Inflammatory macrophage treated with lipopolysaccharide for 4 hours (primary cell): ENCODE measurements at places on chromosomes 7 and 10.

DNA sequence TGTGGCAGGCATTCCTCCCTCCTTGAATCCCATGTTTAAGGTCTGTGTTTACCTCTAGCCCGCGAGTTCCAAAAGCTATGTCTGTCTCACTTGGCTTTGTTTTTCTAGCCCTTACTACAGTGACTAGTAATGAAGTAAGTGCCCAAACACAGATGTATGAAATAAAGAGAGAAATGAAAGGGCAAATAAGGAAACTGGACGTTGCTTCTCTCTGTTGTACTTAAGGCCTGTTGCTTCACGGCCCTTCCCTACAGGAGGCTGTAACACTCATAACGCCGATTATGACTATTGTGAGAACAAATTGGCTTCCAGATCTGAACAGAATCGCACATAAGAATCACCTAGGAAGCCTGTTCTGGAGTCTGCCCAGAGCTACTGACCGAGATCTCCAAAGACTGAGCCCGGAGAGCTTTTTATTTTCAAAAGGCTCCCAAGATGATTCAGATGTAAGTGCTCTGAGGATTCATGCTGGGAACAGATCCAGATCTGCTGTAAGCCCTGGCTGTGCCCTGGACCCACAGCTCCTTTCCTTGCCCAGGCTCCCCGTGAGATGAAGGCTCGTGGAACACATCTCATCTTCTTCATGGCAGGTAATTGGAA lies 432.6 kb downstream of the SDK1 start:
- DNase-seq, result no peak

DNA sequence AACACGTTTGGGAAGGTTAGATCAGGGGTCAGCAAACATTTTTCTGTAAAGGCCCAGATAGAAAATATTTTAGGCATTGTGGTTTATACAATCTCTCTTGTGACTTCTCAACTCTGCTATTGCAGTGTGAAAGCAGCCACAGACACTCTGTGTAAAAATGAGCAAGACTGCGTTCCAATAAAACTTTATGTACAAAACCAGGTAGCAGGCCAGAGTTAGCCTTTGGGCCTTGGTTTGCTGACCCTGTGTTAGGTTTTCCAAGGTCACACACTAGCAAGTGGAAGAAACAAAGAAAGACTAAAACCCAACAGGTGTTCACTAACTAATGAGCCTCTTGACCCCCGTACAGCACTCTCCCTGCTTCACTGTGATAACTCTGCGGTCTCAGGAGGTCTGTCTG lies 14.9 kb upstream of the PAXIP1 start:
- no peak for DNase-seq

- DNase-seq, result no peak
Observed at GRCh38 chr7:65809259-65809981, 63.5 kb upstream of the VKORC1L1 start.

DNA sequence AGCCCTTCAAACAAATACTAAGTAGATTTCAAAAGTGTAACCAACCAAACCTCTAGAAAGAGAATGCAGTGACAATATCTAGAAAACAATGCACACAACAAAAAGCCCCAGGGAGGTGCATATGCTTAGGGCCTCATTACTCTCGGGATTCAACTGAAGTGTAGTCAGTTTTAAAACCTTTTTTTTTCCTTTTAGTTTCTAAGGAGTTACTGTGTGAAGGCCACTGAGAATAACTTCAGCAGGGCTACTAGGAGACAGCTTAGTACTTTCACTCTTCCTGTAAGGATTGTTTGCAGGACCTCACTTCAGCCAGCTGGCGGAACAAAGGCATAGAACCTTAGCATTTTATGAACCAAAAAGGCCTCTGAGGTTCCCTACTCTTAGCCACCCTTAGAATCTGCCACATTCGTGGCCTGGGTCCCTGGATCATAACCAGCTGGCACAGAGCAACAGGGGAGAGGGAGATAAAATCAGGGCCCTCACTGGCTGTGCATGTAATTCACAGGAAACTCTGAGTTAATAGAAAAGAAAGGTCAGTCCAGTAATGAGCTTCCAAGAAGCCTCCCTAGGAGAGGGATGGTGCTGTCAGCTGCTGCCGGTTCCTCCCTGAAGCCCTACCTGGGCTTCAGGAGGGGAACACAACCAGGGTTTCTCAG lies 3.6 kb downstream of the VOPP1 start:
- DNase-seq, result no peak

GRCh38 chr7:16438988-16439387 lies 17.6 kb upstream of the CRPPA start:
- DNase-seq, result no peak

DNA sequence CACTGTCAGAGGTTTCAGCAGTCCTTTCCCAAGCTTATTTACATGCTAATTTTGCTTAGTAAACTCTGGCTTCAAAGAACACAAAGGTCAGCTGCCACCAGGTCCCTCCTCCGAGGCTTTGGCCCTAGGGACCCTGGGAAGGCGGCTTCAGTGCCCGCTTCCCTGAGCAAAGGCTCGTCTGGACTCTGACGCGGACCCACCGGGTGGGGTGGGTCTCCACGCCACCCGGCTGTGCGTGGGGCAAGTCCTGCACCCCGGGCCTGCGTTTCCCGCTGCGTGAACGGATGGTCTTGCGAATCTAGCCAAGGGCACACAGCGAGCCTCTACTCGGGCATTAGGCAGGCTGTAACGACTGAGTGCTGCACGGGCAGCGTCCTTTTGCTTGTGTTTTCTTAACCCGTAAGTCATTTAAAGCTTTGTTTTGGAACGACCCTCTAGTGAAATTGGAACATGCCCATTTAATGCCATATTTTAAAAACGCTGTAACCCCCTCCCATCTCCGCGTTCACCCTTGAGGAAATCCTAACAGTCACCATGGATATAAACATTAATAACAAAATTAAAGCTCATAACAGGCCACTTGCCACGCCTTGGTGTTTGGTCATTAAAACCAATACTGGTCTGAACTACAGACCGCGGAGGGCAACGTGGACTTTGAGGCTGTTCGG lies 828 bp downstream of the BNIP3 start:
- no peak for DNase-seq

DNA sequence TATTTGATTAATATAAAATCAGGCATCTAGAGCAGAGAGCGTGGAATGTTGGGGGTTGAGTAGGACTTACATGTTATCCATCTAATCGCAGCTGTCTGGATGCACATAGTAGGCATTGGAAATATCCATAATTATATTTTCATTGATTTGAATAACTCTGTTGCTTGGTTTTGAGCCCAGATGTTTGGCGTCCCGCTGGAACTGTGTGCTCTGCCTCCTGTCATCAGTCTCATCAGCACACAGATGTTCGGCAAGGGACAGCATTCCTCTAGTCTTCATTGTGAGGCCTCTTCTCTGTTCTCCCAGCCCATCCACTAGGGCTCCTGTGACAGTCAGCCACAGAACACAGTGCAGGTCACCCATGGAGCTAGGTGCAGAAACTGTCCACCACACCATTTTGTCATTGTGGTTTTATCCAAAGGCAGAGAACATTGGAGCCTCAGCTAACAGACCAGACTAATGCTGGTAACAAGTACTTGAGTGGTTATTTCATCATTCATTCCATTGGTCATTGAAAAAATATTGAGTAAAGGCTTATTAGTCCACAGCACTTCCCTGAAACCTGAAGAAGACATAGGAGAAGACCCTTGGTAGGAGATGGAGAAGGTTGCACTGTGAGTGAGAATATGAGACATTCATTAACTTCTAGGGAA lies 927.4 kb downstream of the LRMDA start:
- DNase-seq, result no peak

- no peak for DNase-seq
Observed at GRCh38 chr10:76124280-76124679, 692.9 kb downstream of the LRMDA start.

- DNase-seq, result no peak
Observed at GRCh38 chr10:34520084-34520483, 295.0 kb downstream of the PARD3 start.

GRCh38 chr10:48343106-48343505 lies 36.6 kb downstream of the MAPK8 start:
- no peak for DNase-seq

- peak; percentile 51 for DNase-seq
Observed at GRCh38 chr7:98870121-98870651, 372 bp upstream of the TMEM130 start.

DNA sequence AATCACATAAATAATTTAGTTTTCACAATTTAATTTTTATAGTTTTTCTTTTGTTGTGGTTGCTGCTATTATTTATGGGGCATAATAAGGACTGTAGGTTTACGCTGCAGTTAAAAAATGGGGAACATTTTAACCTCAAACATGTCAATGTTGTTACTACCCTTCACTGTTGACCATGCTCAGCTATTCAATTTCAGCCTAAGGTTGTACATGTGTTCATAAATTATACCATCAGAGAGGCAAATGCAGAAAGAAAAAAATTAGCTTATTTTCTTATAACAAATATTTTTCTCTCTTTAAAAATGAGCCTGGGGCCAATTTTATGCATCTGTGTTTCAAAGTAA lies 110.1 kb upstream of the PITRM1 start:
- DNase-seq, result no peak

DNA sequence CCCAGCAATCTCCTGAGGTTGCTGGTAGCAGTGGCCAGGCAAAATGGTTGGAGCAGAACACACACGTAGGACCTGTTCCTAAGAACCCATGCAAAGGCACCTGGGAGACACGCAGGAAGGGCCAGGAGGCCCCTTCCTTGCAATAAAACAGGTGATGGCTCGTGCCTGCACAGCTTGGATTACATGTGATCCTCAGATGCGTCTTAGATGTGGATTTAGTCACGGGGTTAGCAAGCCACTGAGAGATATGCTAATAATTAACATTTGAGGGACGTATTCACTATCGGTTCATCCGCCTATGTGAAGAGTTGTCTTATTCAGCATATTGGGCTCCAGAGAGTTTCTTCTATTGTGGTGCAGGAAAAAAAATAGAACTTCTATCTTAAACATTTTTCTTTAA lies 4.6 kb upstream of the RHEB start:
- DNase-seq, result no peak

DNA sequence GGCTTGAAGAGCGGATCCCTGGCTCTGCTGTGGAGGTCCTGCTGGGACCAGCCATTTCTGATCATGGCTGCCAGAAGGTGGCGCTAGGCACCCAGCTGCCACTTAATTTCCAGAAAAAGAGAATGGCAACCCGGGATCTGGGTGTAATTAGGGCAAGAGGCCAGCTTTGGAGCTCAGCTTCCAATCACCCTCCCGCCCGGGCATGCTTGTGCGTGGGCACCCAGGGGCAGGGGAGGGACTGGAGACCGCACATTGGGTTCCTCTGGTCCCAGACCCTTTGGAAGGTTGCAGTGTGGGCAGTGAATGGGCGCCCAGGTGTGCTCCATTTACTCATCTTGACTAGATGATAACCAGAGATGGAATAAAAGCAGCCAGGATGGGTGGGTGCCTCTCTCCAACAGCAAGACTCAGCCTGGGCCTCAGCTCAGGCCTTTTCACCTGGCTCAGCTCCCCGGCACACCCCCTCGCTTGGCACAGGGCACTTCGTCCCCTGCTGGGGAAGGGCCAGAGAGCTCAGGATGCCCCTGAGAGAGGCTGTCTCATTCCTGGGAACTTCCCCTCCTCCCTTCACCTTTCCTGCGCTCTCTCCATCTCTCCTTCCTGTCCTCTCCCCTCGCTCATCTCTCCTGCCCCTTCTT lies 14.7 kb downstream of the FAM241B start:
- peak; percentile 32 for DNase-seq

DNA sequence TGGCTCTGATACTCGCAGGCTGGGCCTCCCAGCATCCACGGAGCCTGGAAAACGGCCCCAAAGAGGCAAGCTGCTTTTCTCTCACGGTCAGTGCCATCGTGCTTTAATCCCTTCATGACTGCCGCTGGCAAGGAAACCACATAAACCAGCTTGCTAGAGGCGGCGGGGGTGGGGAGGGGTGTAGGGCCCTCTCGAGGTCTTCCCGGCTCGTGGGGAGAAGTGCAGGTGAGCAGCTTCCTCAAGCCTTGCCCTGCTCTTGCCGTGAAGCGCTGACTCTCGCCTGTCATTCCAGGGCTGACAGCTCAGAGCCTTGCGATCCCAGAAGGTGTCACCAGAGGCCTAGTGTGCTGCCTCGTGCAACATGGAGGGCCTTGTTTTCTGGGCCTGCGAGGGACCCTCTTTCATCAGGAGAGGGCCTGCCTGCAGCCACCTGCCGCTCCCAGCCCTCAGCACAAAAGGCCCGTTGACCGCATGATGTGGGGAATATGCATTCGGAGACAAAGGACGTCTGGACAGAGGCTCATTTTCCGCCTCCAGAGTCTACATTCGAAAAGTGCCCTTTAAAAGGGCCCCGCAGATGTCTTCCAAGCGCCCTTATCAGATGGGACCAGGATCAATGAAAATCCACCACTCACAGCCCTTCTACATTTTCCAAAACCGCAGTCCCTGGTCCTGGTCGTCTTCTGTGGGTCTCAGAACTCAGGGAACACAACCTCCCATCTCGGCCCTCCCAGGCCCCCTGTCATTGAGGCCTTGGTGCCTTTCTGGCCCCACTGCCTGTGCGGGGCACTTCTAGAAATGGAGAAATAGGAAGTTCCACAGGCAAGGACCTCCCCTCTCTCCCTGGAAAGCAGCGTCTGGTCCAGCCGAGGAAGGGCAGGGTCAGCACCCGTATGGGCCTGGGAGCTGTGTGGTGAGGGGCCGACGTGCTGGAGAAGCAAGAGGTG lies 58.7 kb downstream of the ZRANB1 start:
- no peak for DNase-seq

GRCh38 chr10:124569623-124570470 lies 108.2 kb downstream of the LHPP start:
- DNase-seq, result no peak

DNA sequence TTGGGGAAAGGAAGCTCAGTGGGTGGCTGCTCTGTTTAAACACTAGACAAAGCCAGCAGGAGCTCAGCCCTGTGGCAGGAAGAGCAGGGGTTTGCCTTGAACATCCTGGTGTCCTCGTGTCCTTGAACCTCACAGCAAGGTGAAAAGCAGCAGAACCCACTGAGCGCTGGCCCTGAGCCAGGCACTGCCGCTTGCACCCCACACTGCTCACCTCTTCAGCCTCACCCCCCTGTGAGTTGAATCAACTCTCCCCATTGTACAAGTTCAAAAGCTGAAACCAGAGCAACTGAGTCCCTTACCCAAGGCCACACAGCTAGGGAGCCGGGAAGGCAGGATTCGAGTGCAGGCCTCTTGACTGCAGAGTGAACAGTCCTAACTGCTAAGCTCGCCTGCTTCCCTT lies 32.0 kb downstream of the SLC29A3 start:
- DNase-seq, result no peak

DNA sequence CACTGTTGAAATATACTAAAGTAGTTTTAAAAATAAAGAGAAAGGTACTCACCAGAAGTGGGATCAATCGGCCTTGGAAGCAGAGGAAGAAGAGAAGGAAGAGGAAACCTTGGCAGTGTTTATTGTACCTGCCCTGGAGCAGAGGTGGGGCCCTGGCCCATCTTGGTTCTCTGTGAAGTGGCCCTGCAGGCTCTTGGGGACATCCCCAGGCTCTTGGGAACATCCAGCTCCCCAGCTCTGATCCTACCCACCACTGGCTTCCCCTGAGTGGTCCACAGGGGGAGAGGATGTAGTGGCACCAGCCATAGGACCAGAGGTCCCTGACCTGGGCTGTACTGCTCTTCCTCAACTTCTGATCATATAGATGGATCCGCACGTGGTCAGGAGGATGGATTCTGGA lies 22.3 kb upstream of the RET start:
- DNase-seq, result no peak

GRCh38 chr7:139043823-139044812 lies 8.3 kb upstream of the ZC3HAV1L start:
- no peak for DNase-seq
